Endothelial cell (in vitro differentiated cells): ENCODE measurements at places on chromosomes 13 and 19. TPM values are rescaled to one million over a fixed set of nuclear protein-coding genes. Genes with fewer than 3 reads are reported as not detected.

DNA sequence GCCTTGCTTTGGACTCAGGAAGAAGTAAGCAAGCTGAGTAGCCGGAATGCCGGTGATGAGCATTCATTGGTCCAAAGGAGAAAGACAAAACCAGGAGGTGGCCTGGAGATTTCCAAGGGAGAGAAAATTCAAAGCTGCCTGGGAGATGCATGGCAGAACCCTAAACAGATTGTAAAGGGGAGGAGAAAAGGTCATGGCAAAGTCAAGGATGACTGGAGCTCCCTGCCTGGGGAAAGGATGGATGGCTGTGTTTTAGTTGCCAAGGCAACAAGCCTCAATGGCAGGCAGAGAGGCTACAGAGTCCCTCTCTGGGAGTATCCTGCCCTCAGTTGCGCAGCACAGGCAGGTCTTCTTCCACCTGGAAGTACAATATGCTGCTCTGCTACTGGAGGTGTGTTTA lies 134.0 kb downstream of the ENOX1 start:
- no peak for DNase-seq
- H3K27ac ChIP-seq: no peak overlapping the region
- no peaks in the 10 kb centered on the region for H3K4me1 ChIP-seq
- no peaks in the 10 kb centered on the region for H3K36me3 ChIP-seq

DNA sequence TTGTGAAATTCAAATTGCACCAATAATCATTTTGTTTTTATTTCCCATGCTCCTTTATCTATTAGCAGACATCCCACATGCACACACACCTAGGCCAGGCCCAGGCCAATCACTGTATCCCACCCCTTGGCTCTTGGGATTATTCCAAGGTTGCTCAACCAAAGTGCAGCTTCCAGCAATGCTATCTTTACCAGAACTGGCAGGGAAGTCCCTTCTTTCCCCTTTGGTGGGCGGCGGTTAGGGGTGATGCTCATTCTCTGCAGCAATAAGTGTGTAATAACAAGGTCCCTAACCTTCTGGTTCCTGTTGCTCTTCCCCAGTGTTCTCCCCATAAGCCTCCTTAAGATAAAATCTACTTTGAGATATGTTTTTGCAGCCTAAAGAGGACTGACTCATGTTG lies 18.3 kb upstream of the KCTD12 start:
- DNase-seq: no peak
- no peak overlapping the region for H3K4me3 ChIP-seq
- H3K27ac ChIP-seq: no peak overlapping the region
- H3K27me3 ChIP-seq: no peaks in the 10 kb centered on the region
- no peaks in the 10 kb centered on the region for H3K36me3 ChIP-seq
- no peaks in the 10 kb centered on the region for H3K4me1 ChIP-seq

GRCh38 chr19:52171321-52172169 lies at the start of gene ZNF836:
Gene ZNF836, minus strand, starts transcription at chr19:52171621. Its CDS starts 3,549 bp downstream, at chr19:52168072.
- peak; percentile 72 for DNase-seq
- peaks cover 19% of the 10 kb centered on the region for H3K4me1 ChIP-seq
- H3K4me3 ChIP-seq: peak within 1 kb of the TSS; percentile 100

- peaks cover 4% of the 10 kb centered on the region for H3K4me1 ChIP-seq
- H3K27ac ChIP-seq: no peak overlapping the region
- no peak for DNase-seq
- H3K36me3 ChIP-seq: peaks cover 5% of the 10 kb centered on the region
Observed at GRCh38 chr13:111626371-111627305, 306.2 kb downstream of the TEX29 start.

DNA sequence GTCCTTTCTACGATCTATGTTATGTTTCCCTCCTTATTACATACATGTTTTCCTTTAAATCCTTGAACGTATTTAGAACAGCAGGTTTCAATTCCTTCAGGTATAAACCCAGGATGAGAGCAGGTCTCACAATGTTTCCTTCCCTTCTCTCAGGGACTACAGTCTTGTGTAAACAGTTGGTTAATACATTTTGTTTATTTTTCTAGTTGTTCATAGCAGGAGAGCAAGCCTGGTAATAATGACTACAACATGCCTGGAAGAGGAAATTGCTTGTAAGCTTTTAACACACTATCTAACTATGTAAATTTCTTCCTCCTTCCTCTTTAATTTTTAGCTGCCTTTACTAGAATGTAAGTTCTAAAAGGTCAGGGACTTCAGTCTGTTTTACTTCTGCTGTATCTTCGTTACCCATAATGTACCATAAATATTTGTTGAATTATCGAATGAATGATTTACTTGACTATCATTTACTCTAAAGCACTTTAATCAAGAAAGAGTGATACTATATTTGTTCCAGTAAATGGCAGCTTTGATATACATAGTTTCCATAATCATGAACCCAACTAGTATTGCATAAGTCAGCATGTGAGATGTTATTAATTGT lies 28.9 kb upstream of the TNFRSF19 start:
- no peak overlapping the region for H3K27ac ChIP-seq
- H3K27me3 ChIP-seq: no peaks in the 10 kb centered on the region
- no peaks in the 10 kb centered on the region for H3K36me3 ChIP-seq
- no peak overlapping the region for H3K4me3 ChIP-seq
- DNase-seq: no peak

DNA sequence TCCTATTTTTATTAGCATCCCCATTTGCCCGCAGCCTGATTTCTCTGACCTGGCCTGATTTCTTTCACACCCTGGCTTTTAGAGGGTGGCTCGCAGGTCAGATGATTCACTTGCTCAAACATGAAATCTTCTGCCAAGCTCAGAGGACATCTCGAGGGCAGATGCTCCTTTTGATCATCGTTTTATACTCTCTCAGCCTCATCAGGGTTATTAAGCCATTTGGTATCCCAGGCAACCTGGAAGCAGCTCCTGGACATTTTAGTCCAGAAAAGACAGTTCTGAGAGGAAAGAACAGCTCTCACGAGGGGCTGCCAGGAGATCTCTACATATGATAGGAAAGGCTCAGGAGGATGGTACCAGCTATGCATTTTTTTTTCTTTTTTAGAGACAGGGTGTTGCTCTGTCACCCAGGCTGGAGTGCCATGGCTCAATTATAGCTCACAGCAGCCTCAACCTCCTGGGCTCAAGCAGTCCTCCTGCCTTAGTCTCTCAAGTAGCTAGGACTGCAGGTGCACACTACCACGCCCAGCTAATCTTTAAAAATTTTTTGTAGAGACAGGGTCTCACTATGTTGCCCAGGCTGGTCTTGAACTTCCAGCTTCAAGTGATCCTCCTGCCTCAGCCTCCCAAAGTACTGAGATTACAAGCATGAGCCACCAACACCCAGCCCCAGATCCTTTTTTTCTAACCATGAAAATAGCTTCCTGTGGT lies 165.4 kb downstream of the KATNAL1 start:
- H3K27me3 ChIP-seq: peaks cover 4% of the 10 kb centered on the region
- H3K27ac ChIP-seq: no peak overlapping the region
- no peaks in the 10 kb centered on the region for H3K36me3 ChIP-seq
- DNase-seq: no peak
- peaks cover 6% of the 10 kb centered on the region for H3K4me1 ChIP-seq

- peaks cover 8% of the 10 kb centered on the region for H3K4me1 ChIP-seq
- no peak for DNase-seq
- no peaks in the 10 kb centered on the region for H3K36me3 ChIP-seq
- H3K4me3 ChIP-seq: no peak overlapping the region
- no peak overlapping the region for H3K27ac ChIP-seq
- no peaks in the 10 kb centered on the region for H3K27me3 ChIP-seq
Observed at GRCh38 chr13:59112221-59112718, 1051.5 kb downstream of the DIAPH3 start.

- DNase-seq: no peak
- H3K4me3 ChIP-seq: no peak overlapping the region
- H3K27ac ChIP-seq: no peak overlapping the region
Observed at GRCh38 chr13:76934671-76935070, 13.6 kb upstream of the ACOD1 start.

GRCh38 chr19:13723206-13723605 lies 41.1 kb upstream of the MRI1 start:
- H3K4me1 ChIP-seq: no peaks in the 10 kb centered on the region
- H3K27me3 ChIP-seq: peaks cover 1% of the 10 kb centered on the region
- no peak overlapping the region for H3K27ac ChIP-seq
- H3K36me3 ChIP-seq: no peaks in the 10 kb centered on the region

GRCh38 chr19:3365093-3365835 lies 1.1 kb upstream of the NFIC start:
- peaks cover 7% of the 10 kb centered on the region for H3K4me1 ChIP-seq
- peaks cover 47% of the 10 kb centered on the region for H3K27me3 ChIP-seq
- DNase-seq: no peak
- H3K4me3 ChIP-seq: no peak overlapping the region
- no peak overlapping the region for H3K27ac ChIP-seq
- peaks cover 5% of the 10 kb centered on the region for H3K36me3 ChIP-seq

GRCh38 chr19:15557223-15557622 lies 48.9 kb downstream of the CYP4F22 start:
- H3K27me3 ChIP-seq: peaks cover 15% of the 10 kb centered on the region
- DNase-seq: no peak
- no peaks in the 10 kb centered on the region for H3K4me1 ChIP-seq
- H3K36me3 ChIP-seq: no peaks in the 10 kb centered on the region

DNA sequence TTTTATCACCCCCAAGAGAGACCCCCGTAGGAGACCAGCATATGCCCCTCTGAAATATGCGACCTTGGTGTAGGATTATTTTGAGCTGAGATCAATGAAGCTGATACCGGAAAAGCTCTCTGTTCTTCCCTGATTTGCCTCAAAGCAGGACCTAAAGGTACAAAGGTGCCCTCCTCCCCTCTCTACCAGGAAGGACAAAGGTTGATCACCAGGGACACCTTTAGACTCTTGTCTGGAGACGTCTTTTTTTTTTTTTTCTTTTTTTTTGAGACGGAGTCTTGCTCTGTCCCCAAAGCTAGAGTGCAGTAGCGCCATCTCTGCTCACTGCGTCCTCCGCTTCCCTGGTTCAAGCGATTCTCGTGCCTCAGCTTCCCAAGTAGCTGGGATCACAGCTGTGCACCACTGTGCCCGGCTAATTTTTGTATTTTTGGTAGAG lies 792 bp upstream of the PEX11G start:
- peaks cover 13% of the 10 kb centered on the region for H3K4me1 ChIP-seq
- peaks cover 3% of the 10 kb centered on the region for H3K27me3 ChIP-seq

GRCh38 chr19:30692879-30693503 lies 320.8 kb downstream of the ZNF536 start:
- DNase-seq: no peak
- no peak overlapping the region for H3K4me3 ChIP-seq
- no peak overlapping the region for H3K27ac ChIP-seq
- H3K36me3 ChIP-seq: no peaks in the 10 kb centered on the region

DNA sequence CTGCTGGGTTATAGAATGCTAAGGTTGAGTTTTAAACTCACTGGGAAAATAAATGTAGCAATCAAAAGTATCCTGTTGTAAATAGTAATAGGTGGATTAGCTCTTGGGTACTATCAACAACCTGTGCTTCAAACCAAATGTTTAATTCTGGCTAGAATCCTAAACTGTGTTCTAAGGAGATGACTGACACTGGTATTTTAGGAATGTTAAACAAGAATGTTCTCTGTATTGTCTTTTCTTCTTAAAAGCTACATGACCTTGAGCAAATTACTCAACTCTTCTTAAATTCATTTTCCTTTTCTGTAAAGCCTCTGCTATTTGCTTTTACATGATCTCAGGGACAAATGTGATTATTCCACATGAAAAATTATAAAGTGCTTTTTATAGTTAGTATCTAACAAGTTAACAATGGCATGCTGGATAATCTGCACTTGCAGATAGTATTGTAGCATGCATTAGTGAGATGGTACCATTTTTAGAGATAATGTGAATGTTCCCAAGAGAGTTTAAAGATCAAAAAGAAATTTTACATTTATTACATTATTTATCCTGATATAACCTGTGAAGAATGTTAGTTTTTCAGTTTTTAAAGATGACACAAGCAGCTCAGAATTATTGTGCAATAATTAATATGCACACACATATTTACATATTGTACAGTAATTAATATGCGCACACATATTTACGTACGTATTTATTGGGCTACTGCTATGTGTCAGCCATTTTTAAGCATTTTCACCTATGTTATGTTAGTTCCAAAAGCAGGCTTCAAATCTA lies 13.6 kb upstream of the EPSTI1 start:
- DNase-seq: no peak
- no peak overlapping the region for H3K4me3 ChIP-seq
- no peaks in the 10 kb centered on the region for H3K36me3 ChIP-seq

DNA sequence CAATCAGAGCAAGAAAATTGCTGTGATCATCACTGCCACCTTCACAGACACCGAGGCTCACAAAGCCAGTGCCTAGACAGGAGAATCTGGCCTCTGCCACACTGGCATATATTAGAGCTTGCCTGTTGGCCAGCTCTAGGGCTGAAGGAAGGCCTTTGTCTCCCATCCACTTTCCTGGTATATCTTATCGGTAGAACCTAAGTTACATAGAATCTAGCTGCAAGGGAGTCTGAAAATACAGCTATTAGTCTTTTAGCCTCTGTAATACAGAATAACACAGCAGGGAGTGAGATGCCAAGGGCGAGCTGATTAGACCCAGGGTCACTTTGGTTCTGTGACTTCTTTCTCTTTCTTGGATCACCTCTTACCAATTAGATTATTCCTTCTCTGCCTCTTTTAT lies 154.9 kb upstream of the KL start:
- H3K27ac ChIP-seq: no peak overlapping the region
- H3K36me3 ChIP-seq: no peaks in the 10 kb centered on the region
- H3K4me1 ChIP-seq: no peaks in the 10 kb centered on the region
- no peak overlapping the region for H3K4me3 ChIP-seq
- peaks cover 6% of the 10 kb centered on the region for H3K27me3 ChIP-seq
- DNase-seq: no peak

DNA sequence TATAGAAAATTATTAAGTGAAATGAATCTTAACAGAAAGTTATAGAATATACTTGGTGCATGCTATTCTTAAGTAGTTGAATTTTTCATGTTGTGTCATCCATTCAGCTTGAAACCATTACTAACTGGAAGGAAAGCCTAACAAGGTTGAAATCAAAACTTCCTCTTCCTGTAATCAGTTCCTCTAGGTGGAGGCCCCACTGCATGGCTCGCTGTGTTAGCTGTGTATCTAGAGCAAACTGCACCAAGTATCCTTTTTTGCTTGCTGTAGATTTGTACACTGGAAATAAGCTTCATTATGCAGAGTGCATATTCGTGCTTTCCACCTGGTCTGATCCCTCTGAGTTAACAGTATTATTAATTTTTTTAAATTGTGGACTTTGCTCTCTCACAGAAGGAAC lies 1146.1 kb downstream of the EFNB2 start:
- no peaks in the 10 kb centered on the region for H3K27me3 ChIP-seq
- H3K27ac ChIP-seq: peak overlapping the region; percentile 42
- no peak overlapping the region for H3K4me3 ChIP-seq
- peaks cover 7% of the 10 kb centered on the region for H3K4me1 ChIP-seq

DNA sequence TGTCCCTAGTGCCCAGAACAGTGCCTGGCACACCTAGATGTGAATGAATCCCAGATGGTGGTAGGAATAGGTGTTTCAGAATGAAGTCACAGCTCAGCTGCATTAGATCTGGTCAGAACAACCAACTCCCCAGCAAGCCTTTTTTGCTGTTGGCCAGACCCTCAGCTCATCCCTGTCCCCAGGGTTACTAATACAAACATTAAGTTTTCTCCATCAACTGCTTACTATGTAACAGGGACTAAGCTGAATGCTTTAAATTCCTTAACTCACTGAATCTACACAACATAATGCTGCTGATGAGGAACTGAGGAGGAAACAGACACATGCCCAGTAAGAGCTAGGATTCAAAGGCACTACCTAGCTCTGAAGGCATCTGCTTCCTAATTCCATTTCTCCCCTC lies 18.8 kb downstream of the SMG9 start:
- peaks cover 4% of the 10 kb centered on the region for H3K27me3 ChIP-seq
- H3K27ac ChIP-seq: no peak overlapping the region
- no peak overlapping the region for H3K4me3 ChIP-seq
- DNase-seq: no peak
- H3K36me3 ChIP-seq: peaks cover 58% of the 10 kb centered on the region

RCBTB1 gene
- 41.2 TPM for total RNA-seq

ZNF83 gene
- total RNA-seq: 40.0 TPM

F2RL3 gene
- total RNA-seq: 0.92 TPM

POGLUT2 gene
- 15.2 TPM for total RNA-seq

CGB8 gene
- not detected for total RNA-seq

KIR2DL1 gene
- not detected for total RNA-seq

PSG1 gene
- not detected for total RNA-seq

KL gene
- total RNA-seq: 29.6 TPM
